ENCODE measurements at places on chromosomes 1 and 21.

DNA sequence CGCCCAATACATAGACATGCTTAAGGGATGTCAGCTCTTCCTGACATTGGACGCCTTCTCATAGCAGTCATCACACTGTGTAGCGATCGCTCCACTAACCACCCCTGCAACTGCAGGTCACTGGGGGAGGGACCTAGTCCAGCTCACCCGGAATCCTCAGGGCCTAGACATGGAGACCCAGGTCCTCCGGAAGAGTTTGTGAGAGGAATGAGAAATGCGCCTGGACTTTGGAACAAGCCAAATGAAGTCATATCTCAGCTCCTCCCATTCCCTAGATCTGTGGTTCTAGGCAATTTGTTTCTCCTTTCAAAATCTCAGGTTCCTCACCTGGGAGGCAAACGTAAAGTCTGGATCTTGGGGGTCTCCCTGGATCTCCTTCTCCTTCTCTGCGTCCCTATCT, 253.3 kb downstream of the KAZN start:
- H3K36me3 ChIP-seq, result no peaks in the 10 kb centered on the region
- H3K4me1 ChIP-seq, result no peaks in the 10 kb centered on the region
- H3K27ac ChIP-seq, result no peak overlapping the region
- no peak overlapping the region for H3K4me3 ChIP-seq

GRCh38 chr1:159981351-159982055, 27.5 kb upstream of the SLAMF9 start:
- peaks cover 69% of the 10 kb centered on the region for H3K27me3 ChIP-seq
- no peak overlapping the region for H3K27ac ChIP-seq
- DNase-seq, result no peak
- no peak overlapping the region for H3K4me3 ChIP-seq
- H3K4me1 ChIP-seq, result no peaks in the 10 kb centered on the region

- H3K27ac ChIP-seq, result no peak overlapping the region
- H3K4me3 ChIP-seq, result no peak overlapping the region
- peaks cover 1% of the 10 kb centered on the region for H3K36me3 ChIP-seq
- H3K27me3 ChIP-seq, result peaks cover 7% of the 10 kb centered on the region
- no peak for DNase-seq
- H3K4me1 ChIP-seq, result no peaks in the 10 kb centered on the region
Measured at GRCh38 chr21:38129711-38130110, 127.1 kb upstream of the KCNJ15 start.

DNA sequence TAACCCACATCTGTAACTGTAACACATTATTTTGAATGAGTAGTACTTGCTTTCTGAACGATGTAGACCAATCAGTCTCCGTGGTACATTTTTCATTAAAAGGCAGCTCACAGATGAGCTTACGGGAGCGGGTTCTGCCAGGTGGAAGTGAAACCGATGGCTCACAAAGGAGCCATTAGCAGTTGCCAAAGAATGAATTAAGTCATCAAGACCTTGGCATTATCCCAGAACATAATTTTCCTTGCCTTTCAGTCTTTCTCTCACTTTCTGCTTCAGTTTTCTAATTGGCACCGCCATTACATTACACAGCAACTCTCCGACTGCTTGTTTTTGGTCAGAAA, 33.5 kb upstream of the UTS2 start:
- H3K4me1 ChIP-seq, result peaks cover 15% of the 10 kb centered on the region
- no peak overlapping the region for H3K27ac ChIP-seq
- peaks cover 17% of the 10 kb centered on the region for H3K27me3 ChIP-seq
- H3K4me3 ChIP-seq, result no peak overlapping the region

DNA sequence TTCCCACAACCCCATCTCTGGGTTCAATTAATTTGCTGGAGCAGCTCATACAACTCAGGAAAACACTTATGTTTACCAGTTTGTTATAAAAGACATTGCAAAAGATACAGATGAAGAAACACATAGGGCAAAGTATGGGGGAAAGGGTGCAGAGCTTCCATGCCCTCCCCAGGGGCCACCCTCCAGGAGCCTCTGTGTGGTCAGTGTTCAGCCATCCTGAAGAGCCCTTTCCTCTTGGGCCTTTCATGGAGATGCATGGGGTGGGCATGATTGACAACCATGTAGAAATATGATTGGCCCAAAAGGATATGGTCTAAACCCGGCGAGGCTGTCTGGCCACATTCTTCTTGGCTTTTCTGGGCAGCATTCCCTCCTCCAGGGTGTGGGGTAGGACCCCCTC, 56.8 kb upstream of the PDE9A start:
- no peak overlapping the region for H3K4me3 ChIP-seq
- H3K4me1 ChIP-seq, result peaks cover 9% of the 10 kb centered on the region
- peaks cover 25% of the 10 kb centered on the region for H3K27me3 ChIP-seq

GRCh38 chr1:3033040-3033789, 11.9 kb downstream of the ACTRT2 start:
- no peak overlapping the region for H3K4me3 ChIP-seq
- peaks cover 37% of the 10 kb centered on the region for H3K27me3 ChIP-seq
- DNase-seq, result no peak
- no peaks in the 10 kb centered on the region for H3K36me3 ChIP-seq

GRCh38 chr21:41835711-41836154, 43.4 kb downstream of the PRDM15 start:
- no peaks in the 10 kb centered on the region for H3K27me3 ChIP-seq
- H3K4me1 ChIP-seq, result no peaks in the 10 kb centered on the region
- no peak overlapping the region for H3K27ac ChIP-seq

- H3K4me1 ChIP-seq, result peaks cover 8% of the 10 kb centered on the region
- no peak overlapping the region for H3K4me3 ChIP-seq
- no peak overlapping the region for H3K27ac ChIP-seq
- DNase-seq, result peak; percentile 12
- no peaks in the 10 kb centered on the region for H3K27me3 ChIP-seq
Measured at GRCh38 chr1:151159373-151159772, 2.9 kb downstream of the TNFAIP8L2 start.

- DNase-seq, result no peak
- no peak overlapping the region for H3K27ac ChIP-seq
- H3K4me1 ChIP-seq, result peaks cover 8% of the 10 kb centered on the region
- H3K36me3 ChIP-seq, result no peaks in the 10 kb centered on the region
- H3K27me3 ChIP-seq, result peaks cover 19% of the 10 kb centered on the region
Measured at GRCh38 chr1:161730050-161730564, 8.8 kb downstream of the FCRLB start.

DNA sequence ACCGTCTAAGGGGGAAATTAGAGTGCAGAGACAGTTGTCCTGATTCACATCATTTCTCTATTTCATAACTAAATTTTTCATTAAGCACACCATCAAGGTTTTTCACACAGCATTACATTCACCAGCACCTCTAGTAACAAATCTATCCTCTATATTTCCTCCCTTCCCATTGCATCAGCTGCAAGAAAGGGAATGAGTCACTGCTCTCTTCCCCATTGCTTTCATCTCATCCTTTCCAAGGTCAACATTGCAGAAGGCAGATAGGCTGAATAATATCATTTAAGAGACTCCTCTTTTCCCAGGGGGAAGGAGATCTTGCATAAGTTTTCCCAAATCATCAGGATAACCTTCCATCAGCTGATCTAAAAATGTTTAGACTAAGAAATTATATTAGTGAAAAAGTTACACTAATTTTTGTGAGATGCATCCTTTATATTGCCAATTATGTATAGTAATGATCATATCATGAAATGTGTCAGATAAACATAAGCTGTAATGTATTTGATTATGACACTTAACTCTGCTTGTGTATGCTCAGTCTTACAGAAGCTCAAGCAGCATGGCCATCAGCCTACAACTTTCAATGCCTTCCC, 4.3 kb downstream of the INTS7 start:
- no peaks in the 10 kb centered on the region for H3K27me3 ChIP-seq
- peak overlapping the region; percentile 7 for H3K4me3 ChIP-seq
- no peak for DNase-seq
- no peaks in the 10 kb centered on the region for H3K36me3 ChIP-seq
- H3K4me1 ChIP-seq, result peaks cover 62% of the 10 kb centered on the region

DNA sequence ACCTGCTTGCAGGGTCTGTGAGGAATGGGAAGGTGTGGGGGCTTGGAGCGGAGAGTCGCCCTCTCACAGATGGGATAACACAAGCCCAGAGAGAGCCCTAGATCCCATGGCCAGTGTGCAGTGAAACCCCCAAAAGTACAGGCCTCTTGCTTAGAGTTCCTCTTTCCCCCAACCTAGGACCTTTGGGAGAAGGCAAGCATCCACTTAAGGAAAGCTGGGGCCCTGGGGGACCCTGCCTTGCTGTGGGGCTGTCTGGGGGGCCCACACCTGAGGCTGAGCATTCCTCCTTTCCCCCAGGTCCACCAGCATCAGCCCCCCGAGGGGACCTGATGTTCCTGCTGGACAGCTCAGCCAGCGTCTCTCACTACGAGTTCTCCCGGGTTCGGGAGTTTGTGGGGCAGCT, 1.1 kb downstream of the VWA1 start:
- no peak overlapping the region for H3K27ac ChIP-seq
- H3K36me3 ChIP-seq, result no peaks in the 10 kb centered on the region
- H3K4me1 ChIP-seq, result peaks cover 27% of the 10 kb centered on the region
- peak overlapping the region; percentile 67 for H3K4me3 ChIP-seq

- peaks cover 5% of the 10 kb centered on the region for H3K36me3 ChIP-seq
- H3K4me3 ChIP-seq, result peak overlapping the region; percentile 91
Measured at GRCh38 chr1:211259638-211260126, 516 bp downstream of the RCOR3 start.

- H3K36me3 ChIP-seq, result no peaks in the 10 kb centered on the region
- H3K27ac ChIP-seq, result no peak overlapping the region
- no peak overlapping the region for H3K4me3 ChIP-seq
Measured at GRCh38 chr1:216805233-216805632, 82.0 kb upstream of the ESRRG start.

GRCh38 chr21:45010096-45010495, 64.3 kb upstream of the ADARB1 start:
- no peaks in the 10 kb centered on the region for H3K27me3 ChIP-seq
- no peak overlapping the region for H3K27ac ChIP-seq
- H3K36me3 ChIP-seq, result peaks cover 4% of the 10 kb centered on the region
- peaks cover 32% of the 10 kb centered on the region for H3K4me1 ChIP-seq
- H3K4me3 ChIP-seq, result no peak overlapping the region
- no peak for DNase-seq

DNA sequence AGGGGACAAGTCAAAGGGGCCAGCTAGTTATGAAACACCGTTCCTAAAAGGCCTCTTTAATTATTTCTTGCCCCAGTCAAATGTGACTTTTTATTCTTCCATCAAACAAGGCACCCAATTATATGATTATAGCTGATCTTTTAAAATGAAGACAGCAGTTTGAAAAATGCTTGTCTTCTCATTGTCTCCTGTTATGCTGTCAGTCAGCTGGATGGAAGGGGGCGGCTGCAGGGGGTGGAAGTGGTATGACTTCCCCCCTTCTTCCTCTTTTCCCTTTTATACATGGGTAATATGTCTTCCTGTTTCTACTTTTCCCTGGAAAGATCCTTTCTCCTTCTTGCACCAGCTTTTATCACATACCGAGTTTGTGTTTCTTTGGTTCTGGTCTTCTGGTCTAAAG, 25.8 kb upstream of the KCNA10 start:
- no peak for DNase-seq
- peaks cover 18% of the 10 kb centered on the region for H3K27me3 ChIP-seq
- no peak overlapping the region for H3K27ac ChIP-seq
- no peak overlapping the region for H3K4me3 ChIP-seq

GRCh38 chr1:106875622-106876021, 180.9 kb upstream of the PRMT6 start:
- H3K27me3 ChIP-seq, result no peaks in the 10 kb centered on the region
- H3K27ac ChIP-seq, result no peak overlapping the region
- H3K4me1 ChIP-seq, result no peaks in the 10 kb centered on the region
- no peaks in the 10 kb centered on the region for H3K36me3 ChIP-seq

DNA sequence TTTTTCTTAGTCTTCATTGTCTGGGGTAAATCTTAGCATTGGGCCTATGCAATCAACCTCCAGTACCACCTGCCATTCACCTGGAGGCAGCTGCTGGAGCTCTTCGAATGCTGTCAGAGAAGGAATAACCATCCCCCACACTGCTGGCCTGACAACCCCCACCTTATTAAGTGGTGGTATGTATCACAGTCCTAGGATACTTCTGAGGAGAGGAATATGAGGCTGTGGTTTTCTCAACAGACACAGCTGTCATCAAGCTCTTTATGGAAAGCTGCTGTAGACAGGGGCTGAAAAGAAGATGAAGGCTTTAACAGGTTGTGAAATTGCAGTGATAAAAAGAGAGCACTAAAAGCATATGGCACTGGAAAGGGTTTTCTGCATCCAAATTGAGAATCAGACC, 61.7 kb downstream of the TSEN15 start:
- H3K27ac ChIP-seq, result no peak overlapping the region
- no peaks in the 10 kb centered on the region for H3K36me3 ChIP-seq
- H3K27me3 ChIP-seq, result no peaks in the 10 kb centered on the region
- H3K4me1 ChIP-seq, result peaks cover 23% of the 10 kb centered on the region
- H3K4me3 ChIP-seq, result no peak overlapping the region
- DNase-seq, result no peak

GRCh38 chr1:54052431-54052933, 522 bp downstream of the TMEM59 start:
- no peak overlapping the region for H3K27ac ChIP-seq
- no peaks in the 10 kb centered on the region for H3K27me3 ChIP-seq

- no peak for DNase-seq
- H3K36me3 ChIP-seq, result no peaks in the 10 kb centered on the region
- no peak overlapping the region for H3K27ac ChIP-seq
- no peak overlapping the region for H3K4me3 ChIP-seq
Measured at GRCh38 chr1:207825719-207826556, 74.1 kb downstream of the CD46 start.

DNA sequence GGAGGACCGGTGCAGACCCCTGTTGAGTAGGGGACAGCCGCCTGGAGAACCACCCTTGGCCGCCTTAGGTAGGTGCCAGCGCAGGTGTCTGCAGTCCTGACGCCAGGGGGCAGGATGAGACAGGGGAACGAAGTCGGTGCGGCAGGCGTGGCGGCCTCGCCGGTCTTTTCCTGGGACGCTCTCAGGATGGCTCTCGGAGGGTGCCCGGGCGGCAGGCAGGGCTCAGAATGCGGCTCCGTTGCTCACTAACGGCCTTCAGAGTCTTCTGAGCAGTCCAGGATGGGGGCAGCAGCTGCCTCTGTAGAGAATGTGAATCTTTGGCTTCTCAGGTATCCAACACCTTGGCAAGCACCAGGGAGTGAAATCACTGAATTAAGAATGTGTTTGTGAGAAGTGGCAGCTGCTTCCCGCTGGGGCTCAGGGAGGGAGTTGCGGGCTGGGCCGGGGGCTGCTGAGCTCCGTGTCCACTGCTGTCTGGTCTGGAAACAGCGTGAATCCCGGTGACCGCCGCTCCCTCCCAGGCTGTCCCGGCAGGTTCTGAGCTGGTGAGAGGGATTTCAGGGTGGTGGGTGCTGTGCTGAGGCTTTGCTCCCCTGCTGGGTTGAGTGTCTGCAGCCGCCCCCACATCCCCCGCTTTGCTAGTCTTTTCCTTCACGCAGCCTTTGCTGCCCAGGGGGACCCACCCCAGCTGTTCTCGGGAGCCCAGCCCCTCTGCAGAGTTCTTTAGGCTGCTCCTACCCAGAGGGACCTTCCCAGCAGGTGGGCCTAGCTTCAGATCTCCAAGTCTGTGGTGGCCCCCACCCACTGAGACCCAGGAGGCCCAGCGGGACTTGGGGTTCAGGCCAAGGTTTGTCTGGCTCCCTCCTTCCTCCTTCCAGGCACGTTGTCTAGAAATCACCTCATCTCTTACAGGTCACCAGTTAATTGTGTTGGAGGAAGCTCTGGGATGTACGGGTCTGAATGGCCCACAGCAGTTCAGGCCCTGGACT, 11.1 kb upstream of the C1orf174 start:
- no peak overlapping the region for H3K27ac ChIP-seq
- peak; percentile 89 for DNase-seq
- peaks cover 4% of the 10 kb centered on the region for H3K4me1 ChIP-seq

- no peak for DNase-seq
- peaks cover 27% of the 10 kb centered on the region for H3K27me3 ChIP-seq
- H3K36me3 ChIP-seq, result peaks cover 2% of the 10 kb centered on the region
- H3K4me1 ChIP-seq, result no peaks in the 10 kb centered on the region
- H3K27ac ChIP-seq, result no peak overlapping the region
Measured at GRCh38 chr1:102726417-102726816, 381.9 kb downstream of the COL11A1 start.

GRCh38 chr1:76068953-76069561, 5.5 kb upstream of the ST6GALNAC3 start:
- H3K4me3 ChIP-seq, result no peak overlapping the region
- no peak overlapping the region for H3K27ac ChIP-seq
- H3K27me3 ChIP-seq, result no peaks in the 10 kb centered on the region
- H3K4me1 ChIP-seq, result peaks cover 23% of the 10 kb centered on the region

Measured in chondrocyte (in vitro differentiated cells).